Activated CD4-positive, alpha-beta T cell treated with anti-CD3 and anti-CD28 coated beads, Interleukin-2, Interleukin-6, amounts not matched to agents 100 ng/mL and 50 ng/mL, durations not matched to agents 16 hours and 8 hours (primary cell): ENCODE measurements at places on chromosomes 11 and 22.
A peak's percentile ranks its signal among the peaks of the same experiment; 100 is the strongest.

DNA sequence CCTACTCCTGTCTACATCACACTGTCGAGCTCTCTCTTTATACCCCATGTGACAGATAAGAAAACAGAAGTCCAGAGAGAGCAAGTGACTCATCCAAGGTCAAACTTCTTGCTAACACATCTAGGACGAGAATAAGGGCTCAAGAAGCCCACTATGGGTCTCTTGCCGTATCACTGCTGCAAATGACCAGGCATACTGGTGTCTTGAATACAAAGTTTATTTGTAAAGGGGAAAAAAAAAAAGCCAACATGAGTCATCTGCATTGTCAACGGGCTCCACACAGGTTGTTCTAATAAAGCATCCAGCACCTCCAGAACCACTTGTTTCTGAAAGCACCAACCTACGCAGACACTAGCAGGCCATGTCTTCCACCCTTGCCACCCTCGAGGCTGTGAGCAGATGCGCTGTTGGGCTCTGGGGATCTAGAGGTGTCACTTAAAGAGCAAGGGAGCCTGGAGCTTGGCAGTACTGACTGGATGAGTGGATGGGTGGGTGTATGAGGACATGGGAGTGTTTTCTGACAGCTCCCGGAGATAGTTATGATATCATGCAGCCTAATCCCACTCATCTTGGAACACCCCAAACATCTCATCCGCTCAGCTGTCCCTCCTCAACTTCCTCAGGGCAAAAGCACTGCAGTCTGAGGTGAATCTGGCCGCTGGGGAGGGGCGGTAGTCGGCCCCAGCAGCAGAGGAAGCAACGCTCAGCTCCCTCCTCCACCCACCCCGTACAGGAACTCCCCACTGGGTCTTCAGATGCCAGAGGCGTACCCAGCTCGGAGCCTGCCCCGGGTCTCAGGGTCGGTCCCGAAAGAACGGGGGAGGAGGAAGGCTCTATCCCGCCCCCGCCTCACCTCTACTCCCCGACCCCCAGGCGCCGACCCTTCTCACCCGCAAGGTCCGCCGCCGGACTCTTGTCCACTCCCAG is 1.0 kb downstream of the SMCO4 start:
- peak; percentile 68 for DNase-seq

GRCh38 chr11:75011357-75011756 is 22.6 kb downstream of the NEU3 start:
- DNase-seq = no peak

DNA sequence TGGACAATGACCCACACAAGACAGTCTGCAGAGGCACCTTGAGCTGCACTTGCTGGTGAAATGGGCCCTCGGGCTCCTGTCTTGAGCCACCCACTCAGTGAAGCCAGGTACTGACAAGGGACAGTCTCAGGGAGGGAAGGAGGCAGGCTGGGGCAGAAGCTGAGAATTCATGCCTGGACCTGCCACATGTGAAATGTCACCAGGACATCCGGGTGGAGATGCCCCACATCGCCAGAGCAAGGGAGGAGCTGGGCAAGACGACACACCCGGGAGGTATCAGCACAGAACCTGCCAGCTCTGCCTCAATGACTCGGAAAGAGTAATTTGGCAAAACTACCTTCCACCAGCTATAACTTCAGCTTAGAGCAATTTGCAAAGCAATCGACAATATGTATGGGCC is 23.5 kb downstream of the CPT1A start:
- no peak for DNase-seq

DNA sequence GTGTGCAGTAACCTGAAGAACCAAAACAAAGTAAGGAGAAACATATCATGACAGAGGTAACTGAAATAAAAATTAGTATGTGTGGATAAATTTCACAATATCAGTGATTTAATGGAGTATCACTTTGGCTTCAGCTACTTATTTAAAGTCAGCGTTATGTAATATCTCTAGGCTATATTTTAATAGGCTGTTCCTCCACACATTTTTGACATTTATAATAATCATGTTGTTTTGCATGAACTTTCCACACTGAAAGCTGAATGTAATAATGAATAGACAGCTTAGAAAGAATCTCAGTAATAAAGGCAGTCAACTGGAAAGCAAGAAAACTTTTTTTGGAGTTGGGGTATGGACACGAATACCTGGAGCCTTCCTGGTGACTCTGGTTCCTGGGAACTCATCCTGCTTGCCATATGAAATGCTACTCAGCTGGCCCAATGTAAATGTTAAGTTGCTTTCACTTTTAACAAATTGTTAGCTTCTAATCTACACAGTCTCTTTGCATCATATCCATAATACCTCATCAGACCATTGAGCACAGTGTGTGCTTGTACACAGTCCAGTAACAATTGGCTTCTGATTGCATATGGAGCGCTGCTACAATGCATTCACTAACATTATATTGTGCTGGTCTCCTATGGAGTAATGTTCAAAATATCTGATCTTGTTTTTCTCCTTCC is 257.7 kb downstream of the SOX6 start:
- DNase-seq = no peak

GRCh38 chr11:4183410-4184057 is 88.9 kb downstream of the RRM1 start:
- no peak for DNase-seq

DNA sequence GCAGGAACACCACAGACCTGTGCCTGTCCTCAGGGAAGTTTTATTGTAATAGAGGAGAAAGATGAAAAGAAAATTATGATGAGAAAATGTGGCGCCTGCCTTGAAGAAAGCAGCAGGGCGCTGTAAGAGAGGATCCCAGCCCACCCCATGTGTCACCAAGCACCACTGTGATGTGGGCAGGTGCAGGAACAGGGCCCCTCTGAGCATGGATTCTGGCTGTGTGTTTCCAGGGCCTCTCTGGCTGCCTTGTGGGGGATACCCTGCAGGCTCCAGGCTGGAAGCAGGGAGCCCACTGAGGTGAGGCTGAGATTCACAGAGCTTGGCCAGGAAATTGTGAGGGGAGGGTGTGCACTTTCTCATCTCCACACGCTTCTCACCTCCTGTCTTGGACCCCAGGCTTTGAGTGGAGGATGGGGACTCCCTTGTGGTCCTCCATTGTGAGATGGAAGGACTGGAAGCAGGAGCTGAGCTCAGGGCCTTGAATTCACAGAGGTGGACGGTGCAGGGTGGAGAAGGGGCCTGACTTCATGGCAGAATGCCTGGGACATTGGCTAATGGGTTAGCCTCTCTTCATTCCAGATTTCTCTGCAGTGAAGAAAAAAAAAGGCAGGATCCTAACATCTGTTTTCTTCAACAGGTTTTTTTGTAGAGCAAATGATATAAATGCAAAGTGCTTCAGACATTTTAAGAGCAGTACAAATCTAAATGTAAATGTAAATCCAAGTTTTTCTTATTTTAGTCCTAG is 246.6 kb upstream of the B3GAT1 start:
- DNase-seq = no peak

DNA sequence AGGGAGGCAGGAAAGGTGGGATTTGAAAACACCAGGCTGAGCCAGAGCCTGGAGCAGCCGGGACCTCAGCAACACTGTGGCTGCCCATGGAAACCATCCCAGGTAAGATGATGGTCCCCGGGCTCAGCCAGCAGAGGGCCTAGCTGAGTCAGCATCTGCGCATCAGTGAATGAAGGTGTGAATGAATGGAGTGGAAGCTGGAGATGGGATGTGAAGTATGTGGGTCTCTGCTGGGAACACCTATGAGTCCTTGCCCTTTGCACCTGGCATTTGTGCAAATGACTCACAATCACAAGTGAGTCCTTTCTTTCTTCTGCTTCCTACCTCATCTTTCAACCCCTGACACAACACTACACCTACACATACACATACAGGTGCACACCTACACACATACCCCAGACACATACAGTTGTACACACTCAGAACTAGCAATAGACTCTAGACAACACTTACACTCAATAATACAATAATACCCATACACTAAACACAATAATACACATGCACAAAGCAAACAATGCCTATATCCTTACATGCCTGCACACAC is 62.8 kb upstream of the PRDM11 start:
- peak; percentile 3 for DNase-seq

- DNase-seq = no peak
Observed at GRCh38 chr11:5547982-5548381, 358 bp downstream of the OR52H1 start.

DNA sequence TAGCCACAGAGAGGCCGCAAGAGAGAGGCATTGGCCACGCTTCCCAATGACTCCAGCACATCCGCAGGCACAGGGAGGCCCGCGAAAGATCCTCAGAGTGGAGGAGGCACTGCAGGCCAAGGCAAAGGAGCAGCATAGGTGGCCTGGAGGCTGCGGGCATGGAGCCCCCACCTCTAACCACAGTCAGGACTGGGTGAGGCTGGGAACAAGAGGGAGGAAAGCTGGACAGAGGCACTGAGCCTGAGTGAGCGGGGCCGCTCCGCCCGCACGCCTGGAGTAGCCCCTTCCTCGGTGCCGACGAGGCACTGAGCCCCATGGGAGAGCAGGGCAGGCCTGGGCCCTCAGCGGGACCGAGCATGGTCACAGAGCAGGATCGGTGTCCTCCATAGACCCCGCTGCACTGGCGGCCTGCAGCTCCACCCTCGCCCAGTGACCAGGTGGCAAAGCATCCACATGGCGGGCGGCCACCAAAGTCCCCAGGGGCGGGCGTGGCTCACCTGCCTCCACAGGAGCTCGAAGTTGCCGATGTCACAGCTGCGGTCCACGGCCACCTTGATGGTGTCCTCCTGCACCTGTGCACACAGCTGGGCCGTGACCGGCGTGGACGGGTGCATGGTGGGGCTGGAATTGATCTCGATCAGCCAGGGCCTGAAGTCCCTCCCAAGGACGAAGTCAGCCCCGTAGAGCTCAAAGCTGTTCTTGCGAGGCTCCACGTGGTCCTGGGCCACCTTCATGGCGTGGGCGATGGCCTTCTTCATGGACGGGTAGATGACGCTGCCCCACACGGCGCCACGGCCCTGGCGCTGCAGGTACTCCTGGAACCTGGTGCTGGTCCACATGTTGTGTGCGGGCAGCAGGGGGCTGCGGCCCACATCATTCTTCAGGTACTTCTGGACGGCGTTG is 18.9 kb upstream of the IL17REL start:
- DNase-seq = no peak

GRCh38 chr11:66042996-66043906 is 5.7 kb downstream of the GAL3ST3 start:
- no peak for DNase-seq

DNA sequence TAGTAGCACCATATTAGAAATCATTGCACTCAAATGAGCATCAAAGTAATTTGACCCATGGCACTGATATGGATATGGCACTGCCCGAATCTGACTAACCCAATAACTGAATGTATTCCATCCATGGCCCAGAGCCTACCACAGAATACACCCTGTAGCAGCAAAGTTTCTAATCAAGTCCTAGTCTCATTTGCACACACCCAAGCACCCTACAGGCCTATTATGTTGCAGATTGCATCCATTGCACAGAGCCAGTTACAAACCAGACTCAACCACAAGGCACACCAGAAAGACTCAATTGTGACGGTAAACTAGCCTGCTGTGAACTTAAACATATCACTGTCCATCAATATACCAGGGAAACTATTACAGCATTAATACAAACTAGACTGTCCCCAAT is 6.5 kb downstream of the OR52E5 start:
- DNase-seq = no peak

- DNase-seq = no peak
Observed at GRCh38 chr11:65419460-65419771, 3.2 kb upstream of the NEAT1 start.

- DNase-seq = no peak
Observed at GRCh38 chr11:26510756-26511155, 61.3 kb downstream of the MUC15 start.

DNA sequence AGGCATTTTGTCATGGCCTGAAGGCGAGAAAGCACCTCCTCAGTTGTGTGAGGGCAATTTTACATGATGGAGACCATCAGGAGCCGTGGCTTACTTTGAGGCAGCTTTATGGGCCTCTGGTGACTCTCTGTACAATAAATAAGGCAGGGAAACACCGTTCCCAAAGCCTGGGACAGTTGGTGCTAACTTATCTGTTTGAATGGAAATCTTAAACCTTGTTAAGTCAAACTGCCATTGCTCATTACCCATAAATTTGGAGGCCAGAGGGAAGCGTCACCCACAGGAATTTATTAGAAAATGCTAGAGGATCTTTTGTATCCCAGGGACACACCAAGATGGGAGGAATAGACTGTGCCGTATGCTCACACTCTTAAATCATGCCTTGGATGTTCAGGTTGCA is 1156.9 kb downstream of the BRD1 start:
- DNase-seq = no peak

GRCh38 chr11:67195971-67196456 is 70.3 kb upstream of the GRK2 start:
- DNase-seq = no peak

GRCh38 chr11:106656646-106657045 is 361.6 kb downstream of the GUCY1A2 start:
- no peak for DNase-seq

DNA sequence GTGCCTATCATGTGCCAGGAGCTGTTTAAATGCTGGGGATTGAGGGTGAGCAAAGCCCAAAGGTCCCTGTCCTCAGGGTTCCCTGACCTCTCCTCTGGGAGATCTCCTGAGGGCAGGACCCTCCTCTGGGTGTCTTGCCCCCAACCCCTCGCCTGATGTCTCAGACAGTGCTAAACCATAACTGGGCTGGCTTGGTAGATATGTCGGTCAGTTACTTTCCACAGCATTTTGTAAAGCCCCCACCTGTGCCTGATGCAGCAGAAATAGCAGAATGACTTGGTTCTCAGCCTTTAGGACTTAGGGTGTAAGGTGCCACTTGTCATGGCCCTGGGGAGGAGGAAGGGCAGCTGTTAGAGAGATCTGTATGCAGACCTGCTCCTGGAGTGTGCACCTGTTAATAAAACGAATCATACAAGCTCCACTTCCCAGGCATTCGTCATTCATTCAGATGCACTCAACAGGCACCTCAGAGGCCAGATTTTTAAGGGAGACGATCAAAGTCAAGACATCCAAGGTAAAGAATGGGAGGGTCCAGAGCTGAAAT is 88.1 kb downstream of the TP53I11 start:
- no peak for DNase-seq

GRCh38 chr11:124026498-124026897 is at the start of gene OR10G8:
Gene OR10G8 (plus strand): TSS chr11:124026798. CDS start chr11:124029623, 2,825 bp downstream.
- DNase-seq = no peak

DNA sequence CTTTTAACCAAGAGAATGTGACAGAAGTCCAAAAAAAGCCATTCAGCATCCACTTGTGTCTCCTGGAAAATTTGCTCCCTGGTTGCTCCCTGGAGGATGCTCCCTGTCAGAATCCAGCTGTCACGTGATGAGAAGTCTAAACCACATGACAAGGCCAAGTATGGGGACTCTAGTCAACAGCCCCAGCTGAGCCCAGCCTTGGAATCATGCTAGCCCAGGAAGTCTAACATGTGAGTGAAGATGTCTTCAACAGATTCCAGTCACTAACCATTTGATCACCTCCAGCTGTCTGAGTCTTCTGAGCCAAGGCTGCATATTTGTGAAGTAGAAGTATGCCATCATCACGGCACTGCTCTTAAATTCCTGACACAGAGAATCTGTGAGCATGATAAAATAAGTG is 4.2 kb downstream of the OR56B4 start:
- DNase-seq = no peak

DNA sequence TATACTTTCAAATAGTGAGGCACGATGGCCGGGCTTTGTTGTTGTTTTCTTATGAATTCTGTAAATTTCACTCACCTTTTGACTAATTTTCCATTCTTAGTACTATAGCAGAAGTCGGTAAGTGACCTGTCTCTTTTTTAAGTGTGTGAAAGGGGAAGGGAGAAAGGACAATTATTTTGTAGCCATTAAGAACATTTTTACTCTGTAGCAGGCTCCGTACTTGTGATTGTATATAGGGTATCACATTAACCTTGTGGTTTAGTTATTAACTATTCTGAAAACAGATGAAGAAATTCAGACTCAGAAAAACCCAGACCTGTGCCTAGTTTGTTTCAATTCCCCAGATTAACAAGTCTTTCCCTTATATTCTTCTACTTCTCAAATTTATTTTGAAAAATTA is 78.7 kb downstream of the CASP12 start:
- DNase-seq = no peak
